Progenitor cell of endocrine pancreas (in vitro differentiated cells): ENCODE measurements at places on chromosomes 16 and 17. TPM values are rescaled to one million over a fixed set of nuclear protein-coding genes. Genes with fewer than 3 reads are reported as not detected.

DNA sequence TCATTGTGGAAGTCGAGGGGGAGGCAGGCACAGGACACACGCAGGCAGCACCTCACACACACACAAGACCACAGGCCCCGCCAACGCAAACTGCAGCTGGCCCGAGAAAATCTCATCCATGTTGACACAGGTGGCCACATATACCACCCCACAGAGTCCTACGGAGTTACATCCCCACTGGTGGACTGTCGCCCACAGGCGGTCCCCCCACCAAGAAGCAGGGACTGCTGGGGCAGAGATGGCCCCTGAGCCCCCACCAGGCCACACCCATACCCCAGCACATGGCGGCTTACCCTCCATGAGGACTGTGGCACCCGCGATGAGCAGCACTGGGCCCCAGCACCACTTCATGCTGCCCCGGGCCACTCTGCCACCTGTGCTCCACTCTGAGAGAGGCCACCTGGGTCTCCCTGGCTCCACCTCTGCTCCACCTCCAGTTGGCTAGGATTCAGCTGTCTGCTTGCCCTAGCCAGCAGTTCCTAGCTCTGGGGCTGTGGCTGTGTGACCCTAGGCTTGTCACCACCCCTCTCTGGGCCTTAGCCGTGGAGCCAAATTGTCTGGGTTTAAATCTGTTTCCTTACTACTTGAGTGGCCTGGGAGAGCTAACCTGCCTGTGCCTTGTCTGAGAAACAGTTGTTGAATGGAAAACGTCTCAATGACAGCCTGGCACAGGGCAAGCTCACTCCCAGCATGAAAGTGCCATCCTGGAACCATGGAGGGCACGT is at the start of gene PRSS53:
PRSS53 (minus strand) TSS at position 485 of the 725 bp plus-strand sequence; CDS start at position 351, 134 bp downstream.
- no peak for DNase-seq

DNA sequence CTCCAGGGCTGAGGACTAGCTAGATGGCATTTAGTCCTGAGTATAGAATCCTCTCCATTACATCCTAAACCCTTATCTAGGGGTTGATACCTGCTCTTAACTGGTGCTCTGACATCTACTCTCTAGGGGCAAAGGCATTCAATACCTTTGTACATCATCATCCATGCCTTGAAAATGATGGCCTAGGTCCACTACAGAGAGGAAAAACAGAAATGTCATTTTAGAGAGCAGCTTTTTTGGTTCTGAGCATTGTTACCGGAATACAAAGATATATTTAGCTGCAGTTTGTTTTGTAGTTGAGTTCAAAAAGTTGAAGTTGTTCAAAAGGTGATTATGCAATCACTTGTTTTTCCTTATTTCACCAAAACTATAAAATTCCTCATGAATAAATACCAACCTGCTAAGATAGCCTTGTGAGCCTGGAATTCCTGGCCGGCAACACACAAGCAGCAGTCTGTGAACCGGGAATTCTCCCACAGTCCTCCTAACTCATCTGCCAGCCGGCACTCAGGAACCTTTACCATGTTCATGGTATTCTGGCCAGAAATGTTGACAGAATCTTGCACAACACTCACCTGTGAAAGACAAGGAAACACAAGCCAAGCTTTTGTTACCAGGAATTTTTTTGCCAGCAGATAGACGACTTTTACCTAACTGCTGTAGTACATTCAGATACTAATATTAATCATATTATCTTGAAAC is 35.4 kb downstream of the NXPH3 start:
- no peak for DNase-seq

DNA sequence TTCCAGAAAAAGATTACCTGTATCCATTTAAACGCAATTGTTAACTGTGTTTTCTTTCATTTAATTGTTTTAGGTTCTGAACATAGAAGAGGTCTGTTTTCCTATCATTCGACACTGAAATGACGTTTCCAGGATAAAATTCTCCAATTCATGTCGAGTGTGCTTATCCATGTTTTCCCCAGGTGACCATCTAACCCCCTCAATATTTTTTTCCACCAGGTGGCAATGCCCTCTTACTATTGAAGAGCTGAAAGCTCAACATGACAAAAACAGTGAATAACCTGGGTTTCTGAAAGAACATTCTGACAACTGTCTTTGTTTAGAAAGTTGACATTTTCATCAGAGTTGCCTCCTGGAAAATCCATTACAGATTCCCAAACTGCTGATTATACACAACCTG is 948.7 kb downstream of the KCNJ2 start:
- no peak for DNase-seq

GRCh38 chr17:39939106-39939505 is 11.6 kb downstream of the LRRC3C start:
- DNase-seq, result no peak

DNA sequence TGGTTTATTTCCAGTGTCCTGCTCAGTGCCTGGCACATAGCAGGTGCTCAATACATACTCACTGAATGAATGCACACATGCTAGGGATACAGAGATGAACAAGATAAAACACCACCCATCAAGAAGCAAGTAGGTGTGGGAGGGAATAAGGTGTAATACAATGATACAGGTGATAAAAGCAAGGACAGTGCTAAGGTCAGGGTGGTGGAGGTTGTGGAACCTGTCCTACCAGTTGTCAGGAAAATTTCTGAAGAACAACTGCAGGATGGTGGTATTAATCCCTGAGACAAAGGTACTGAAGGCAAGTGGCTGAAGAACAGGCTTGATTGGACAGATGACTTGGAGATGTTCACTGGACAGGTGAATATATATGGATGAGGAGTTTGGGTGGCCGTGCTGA is 1.8 kb downstream of the KNOP1 start:
- no peak for DNase-seq

The TPSD1 gene
- total RNA-seq, result not detected in 2 replicates
